ENCODE measurements at places on chromosomes 12 and 14. TPM values are rescaled to one million over a fixed set of nuclear protein-coding genes. Genes with fewer than 3 reads are reported as not detected.

DNA sequence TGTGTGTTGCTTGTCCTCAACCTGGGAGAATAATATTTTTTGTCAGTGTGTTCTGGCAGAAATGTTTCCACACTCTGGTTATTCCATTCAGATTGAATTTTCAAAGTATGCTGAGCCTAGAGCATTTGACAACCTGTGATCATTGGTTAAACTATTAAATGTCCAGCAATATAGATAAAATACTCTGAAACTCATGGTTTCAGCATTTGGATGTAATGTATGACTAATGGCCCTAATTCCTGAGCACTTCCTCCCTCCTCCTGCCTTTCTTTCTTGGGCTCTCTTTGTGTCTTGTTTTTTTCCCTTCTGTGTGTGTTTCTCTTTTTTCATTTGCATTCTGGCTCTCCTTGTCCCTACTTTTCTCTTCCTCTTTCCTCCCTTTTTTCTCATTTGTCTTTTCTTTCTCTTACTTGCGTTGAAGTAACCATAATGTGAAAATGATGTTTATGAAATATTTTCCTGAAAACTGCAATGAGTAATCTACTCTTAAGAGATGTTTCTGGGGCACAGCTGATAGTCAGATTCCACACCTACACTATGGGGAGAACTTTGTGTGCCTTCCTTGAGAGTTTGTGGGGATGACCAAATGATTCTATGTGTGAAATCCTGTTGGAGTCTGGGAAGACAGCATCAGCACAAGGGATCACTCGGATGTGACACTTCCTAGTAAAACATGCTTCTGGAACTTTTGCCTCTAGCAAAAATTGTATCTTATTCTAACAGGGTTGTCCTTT lies 74.6 kb downstream of the FRMD6 start:
- H3K27me3 ChIP-seq = no peaks in the 10 kb centered on the region
- H3K4me3 ChIP-seq = no peak overlapping the region
- no peaks in the 10 kb centered on the region for H3K36me3 ChIP-seq
- H3K27ac ChIP-seq = no peak overlapping the region

- no peak overlapping the region for H3K4me3 ChIP-seq
- DNase-seq = no peak
- H3K27ac ChIP-seq = no peak overlapping the region
- peaks cover 10% of the 10 kb centered on the region for H3K36me3 ChIP-seq
- peaks cover under 1% of the 10 kb centered on the region for H3K4me1 ChIP-seq
- H3K27me3 ChIP-seq = peaks cover 2% of the 10 kb centered on the region
Measured at GRCh38 chr12:25256826-25257225, 6.1 kb upstream of the KRAS start.

GRCh38 chr12:16492820-16493797 lies 112.9 kb downstream of the LMO3 start:
- H3K27ac ChIP-seq = no peak overlapping the region
- H3K27me3 ChIP-seq = peaks cover 2% of the 10 kb centered on the region
- no peak overlapping the region for H3K4me3 ChIP-seq
- no peak for DNase-seq
- no peaks in the 10 kb centered on the region for H3K4me1 ChIP-seq
- no peaks in the 10 kb centered on the region for H3K36me3 ChIP-seq

The PHLDA1 gene
- 1.4 TPM for polyA plus RNA-seq

The P2RX2 gene
- not detected for polyA plus RNA-seq

The KLRC1 gene
- polyA plus RNA-seq = 285 TPM
